ENCODE measurements at places on chromosomes 4 and X. TPM values are rescaled to one million over a fixed set of nuclear protein-coding genes. Genes with fewer than 3 reads are reported as not detected.

The STOX2 gene
- total RNA-seq, result 1.1 TPM

The SASH3 gene
- not detected for total RNA-seq

The ZCCHC18 gene
- 0.69 TPM for total RNA-seq

The TMSB15B gene
- 4.9 TPM for total RNA-seq

The SCML2 gene
- total RNA-seq, result 1.1 TPM

The ASB11 gene
- not detected for total RNA-seq

The PF4V1 gene
- 1.9 TPM for total RNA-seq

Data from bronchial smooth muscle cell (primary cell).